ENCODE measurements at places on chromosomes 16 and 17.

DNA sequence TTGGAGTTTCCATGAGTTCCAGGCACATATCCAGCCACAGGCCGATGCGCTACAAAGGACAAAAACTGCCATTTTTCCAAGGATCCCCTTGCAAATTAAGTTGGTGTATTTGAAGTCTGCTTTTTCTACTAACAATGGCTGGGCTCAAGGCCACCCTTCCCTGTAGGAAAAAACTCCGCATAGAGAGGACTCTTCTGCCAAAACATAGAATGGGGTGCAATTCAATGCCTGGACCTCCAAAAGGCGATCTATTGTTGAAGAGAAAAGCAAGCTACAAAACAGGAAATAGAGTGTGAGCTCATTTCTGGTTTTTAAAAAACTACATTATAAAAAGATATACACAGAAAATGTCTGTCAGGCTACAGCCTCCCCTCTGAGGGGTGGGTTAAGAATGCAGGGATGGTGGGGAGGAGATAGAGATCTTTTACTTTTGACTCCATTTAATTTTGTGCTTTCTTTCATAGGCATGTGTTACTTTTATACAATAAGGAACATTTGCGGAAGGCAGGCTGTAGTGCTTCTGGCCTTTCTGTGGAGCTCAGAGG is 22.9 kb upstream of the PRSS54 start:
- DNase-seq, result no peak

GRCh38 chr16:67857547-67858233 is 10.2 kb upstream of the CENPT start:
- DNase-seq, result peak; percentile 69

- no peak for DNase-seq
Observed at GRCh38 chr17:77329741-77330531, 189.2 kb downstream of the SEC14L1 start.

- no peak for DNase-seq
Observed at GRCh38 chr17:4232168-4232813, 31.5 kb downstream of the ANKFY1 start.

- no peak for DNase-seq
Observed at GRCh38 chr17:52947418-52947817, 788.9 kb upstream of the CA10 start.

- DNase-seq, result no peak
Observed at GRCh38 chr16:74987027-74987681, 2.2 kb upstream of the WDR59 start.

GRCh38 chr17:17677299-17678040 is 3.8 kb upstream of the RAI1 start:
- no peak for DNase-seq

- DNase-seq, result no peak
Observed at GRCh38 chr16:84329843-84330684, 35.4 kb downstream of the WFDC1 start.

- DNase-seq, result no peak
Observed at GRCh38 chr17:378068-378467, 25.5 kb upstream of the RPH3AL start.

GRCh38 chr16:53599548-53599947 is 96.5 kb upstream of the AKTIP start:
- DNase-seq, result no peak

DNA sequence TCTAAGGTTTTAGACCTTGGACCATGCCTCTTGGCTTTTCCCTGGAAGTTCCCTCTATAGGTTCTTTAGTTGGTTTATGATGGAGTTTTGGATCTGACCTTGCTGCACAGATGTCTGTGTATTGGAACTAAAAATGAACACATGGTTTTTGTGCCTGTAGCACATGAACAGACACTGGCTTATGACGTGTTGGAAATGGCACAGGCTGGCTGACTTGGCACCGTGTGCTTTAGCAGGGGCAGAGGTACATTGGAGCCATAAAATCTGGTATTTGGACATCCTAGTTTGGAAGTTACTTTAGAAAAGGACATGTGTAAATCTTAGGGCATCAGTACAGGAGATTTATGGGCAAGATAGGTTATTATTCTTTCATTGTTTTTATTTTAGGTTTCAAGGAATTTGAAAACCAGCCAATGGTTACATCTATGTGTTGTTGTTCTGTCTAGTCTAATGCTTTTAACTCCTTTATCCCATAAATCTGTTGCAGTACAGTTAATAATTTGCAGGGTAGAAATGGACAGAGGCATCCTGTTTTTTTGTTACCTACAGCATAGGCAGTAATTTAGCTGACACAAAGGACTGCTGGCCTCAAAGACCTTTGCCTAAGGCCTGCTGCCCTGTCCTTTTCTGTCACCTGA is 6.0 kb downstream of the SOCS7 start:
- DNase-seq, result no peak

DNA sequence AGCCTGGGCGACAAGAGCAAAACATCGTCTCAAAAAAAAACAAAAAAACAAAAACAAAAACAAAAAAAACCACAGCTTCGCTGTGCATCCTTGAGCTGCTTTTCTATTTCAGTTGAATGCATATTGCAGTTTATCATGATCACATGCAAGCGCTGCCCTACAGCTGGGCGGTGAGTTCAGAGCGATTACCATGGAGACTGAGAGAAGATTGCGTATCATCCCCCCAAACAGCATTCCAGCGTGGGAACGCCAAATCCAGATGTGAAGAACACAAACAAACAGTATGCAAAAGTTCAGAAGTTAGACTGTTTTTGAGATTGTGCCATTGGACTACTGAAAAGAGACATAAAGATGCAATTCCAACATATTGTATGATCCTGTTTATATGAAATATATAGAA is 15.1 kb upstream of the SLC52A1 start:
- DNase-seq, result no peak

GRCh38 chr17:17702449-17703139 is 21.3 kb downstream of the RAI1 start:
- DNase-seq, result no peak

DNA sequence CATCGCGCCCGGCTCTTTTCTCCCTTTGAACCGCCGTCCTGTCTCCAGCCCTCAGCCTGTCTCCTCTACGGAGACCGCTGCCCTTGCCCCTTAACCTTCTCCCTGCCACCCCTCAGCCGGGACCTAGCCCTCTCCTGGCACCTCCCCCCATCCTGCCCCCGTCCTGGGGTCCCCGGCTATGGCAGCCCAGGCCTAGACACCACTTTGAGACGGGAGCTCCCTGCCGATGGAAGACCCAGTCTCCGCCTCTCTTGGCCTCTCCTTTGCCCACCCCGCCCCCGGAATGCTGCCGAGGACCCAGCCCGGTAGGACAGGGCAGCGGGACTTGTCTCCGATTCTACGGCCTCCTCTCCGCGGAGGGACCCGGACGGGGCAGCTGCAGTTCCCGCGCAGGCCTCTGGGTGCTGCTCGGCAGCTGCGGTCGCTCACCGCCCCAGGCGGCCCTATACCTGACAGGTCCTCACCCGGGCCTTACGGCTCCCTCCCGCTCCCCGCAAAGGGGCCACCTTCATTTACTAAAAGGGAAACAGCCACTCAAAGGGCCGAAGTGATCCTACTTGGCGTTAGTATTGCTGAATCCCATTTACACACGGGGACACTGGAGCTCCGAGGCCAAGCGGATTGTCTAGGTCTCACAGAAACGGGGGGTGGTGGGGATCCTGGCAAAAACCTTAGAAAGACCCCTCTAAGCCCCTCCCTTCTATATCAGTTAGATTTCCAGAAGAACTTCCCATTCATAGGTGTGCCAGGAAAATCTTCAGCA is 32.6 kb upstream of the TAC4 start:
- no peak for DNase-seq

DNA sequence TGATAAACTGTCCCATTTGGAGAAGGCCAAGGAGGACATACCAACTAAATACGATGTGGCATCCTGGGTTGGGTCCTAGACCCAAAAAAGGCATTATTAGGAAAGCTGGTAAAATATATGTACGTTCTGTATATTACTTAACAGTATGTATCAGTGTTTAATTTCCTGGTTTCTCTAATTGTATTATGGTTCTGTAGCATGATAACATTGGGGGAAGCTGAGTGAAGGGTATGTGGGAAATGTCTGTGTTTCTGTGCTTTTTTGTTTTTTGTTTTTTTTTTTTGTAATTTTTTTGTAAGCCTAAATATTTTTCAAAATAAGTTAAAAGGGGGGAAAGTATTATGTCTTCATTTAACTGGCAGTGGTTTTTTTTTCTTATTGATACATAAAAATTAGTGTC is 21.5 kb upstream of the NDRG4 start:
- no peak for DNase-seq

DNA sequence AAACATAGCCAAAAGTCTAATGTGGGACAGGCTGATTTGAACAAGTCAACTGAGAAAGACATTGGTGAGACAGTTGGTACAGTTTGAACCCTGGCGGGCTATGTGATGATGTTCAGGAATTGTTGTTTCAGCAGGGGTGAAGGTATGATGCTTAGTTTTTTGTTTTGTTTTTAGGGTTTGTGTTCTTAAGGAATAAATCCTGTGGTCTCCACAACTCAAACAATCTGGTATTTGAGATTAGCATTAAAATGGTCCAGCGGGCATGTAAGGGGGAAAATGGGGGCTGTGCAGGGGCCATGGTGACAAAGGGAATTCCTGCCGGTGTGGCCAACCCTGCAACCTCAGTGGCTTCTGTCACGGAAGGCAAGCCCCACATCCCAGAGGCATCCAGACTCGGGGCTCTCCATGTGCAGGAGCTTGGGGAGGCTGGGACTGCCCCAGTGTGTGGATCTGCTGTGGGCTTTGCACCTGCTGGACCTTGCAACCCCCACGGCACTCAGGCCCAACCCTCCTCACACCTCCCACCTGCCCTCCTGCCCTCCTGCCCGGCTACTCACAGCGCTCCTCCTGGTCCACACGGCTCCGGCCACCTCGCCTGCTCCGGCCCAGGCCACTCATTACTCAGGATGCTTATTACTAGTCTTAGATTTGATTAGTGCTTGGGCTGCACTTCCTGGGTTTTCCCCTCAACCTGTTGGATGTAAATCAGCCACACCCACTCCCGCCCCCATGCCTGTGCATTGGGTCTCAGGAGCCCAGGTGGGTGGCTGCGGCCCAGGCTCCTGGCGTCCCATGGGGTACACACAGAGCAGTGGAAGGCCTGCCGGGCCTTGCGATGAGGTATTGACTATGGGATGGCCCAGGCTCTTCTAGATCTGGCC is at the start of gene TNFRSF13B:
TSS of gene TNFRSF13B (minus strand) at position 661 of the 881 bp plus-strand sequence. CDS start at position 618, 43 bp downstream.
- no peak for DNase-seq

DNA sequence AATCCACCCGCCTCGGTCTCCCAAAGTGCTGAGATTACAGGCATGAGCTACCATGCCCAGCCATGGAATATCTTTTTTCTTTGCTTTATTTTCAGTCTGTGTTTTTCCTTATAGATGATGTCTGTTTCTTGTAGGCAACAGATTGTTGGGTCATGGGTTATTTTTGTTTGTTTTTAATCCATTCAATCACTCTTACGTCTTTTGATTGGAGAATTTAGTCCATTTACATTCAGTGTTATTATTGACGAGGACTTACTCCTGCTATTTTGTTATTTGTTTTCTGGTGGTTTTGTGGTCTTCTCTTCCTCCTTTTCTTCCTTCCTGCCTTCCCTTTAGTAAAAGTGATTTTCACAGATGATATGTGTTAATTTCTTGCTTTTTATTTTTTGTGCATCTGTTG is 55.9 kb downstream of the OMG start:
- no peak for DNase-seq

DNA sequence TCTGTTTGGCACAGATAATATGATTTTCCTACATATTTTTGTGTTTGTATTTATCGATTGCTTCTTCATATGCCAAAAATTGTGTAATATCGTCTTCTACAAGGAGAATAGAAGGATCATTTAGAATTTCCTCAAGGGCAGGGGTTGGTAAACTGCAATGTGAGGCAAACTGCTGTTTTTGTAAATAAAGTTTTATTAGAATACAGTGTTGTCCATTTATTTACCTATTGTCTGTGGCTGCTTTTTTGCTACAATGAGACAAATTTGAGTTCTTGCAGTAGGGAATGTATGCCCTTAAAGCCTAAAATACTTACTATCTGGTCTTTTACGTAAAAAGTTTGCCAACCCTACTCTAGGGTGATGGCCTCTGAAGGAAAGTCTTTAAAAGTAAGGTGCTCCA is 509.5 kb downstream of the TMEM114 start:
- DNase-seq, result no peak

- DNase-seq, result no peak
Observed at GRCh38 chr16:11012841-11013240, 68.5 kb downstream of the CLEC16A start.

DNA sequence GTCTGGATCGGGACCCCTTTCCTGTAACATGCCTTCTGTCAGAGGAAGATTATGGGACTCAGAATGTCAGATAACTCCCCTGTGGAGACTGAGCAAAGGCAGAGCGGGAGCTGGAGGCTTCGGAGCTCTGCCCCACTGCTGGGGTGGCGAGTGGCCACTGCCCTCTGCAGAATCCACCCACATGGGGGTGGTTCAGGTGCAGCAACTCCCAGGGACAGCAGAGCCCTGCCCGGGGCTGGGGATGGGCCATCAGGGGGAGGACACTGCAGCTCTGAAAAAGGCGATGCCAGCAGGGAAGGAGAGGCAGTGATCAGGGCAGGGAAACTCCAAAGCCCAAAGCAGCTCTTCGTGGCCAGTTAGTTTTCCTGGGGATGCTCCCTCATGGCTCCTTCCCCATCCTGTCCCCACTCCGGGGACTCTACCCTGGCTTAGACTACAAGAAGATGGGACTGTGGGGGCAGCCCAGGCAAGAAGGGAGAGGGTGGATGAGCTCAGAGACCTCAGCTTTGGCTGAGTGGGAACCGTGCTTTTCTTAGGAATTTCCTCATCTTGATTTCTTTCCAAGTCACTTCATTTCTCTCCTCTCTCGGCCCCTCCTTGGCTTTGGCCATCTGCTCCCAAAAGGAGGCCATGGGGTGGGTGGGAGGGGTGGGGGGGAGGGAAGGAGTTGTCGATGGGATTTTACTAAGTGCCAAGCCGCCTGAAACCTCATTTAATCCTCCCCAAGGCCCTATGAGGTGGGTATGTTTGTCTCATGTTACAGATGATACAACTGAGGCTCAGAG is 4.0 kb downstream of the CA4 start:
- DNase-seq, result no peak

DNA sequence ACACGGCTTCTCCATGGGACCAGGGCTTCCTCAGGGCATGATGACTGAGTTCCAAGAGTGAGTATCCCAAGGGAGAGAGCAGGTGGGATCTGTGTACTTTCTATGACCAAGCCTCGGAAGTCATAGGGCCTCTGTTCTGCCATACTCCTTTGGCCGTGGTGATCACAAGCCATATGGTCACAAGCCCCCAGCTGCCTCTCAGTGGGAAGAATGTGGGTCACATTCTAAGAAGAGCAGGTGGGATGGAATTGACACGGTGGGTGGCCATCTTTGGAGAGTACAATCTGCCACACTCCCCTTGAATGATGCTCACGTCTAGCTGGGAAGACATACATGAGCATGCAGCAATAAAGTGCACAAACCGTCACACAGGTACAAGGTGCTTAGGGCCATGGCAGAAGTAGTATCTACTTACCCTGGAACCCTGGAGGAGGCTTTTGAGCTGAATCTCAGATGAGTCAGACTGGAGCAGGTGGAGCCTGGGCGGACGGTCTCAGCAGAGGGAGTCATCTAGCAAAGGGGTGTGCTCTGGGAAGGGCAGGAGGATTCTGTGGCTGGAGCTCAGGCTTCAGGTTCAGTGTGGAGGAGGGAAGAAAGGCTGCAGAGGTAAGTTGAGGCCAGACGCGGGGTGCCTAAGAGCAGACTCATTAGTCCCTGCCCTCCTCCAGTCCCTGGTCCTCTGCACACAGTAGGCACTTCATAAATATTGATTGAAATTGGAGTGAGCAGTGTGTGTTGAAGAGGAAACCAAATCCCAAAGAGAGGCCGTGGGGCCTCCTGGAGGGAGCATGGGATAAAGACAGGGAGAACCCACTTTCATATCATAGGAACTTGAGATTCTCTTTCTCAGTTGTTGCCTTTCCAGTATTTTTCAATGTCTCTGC is 26.6 kb downstream of the GOSR2 start:
- no peak for DNase-seq

- no peak for DNase-seq
Observed at GRCh38 chr17:71980171-71980570, 140.6 kb upstream of the SOX9 start.
